ENCODE measurements at places on chromosomes 7 and 10. TPM values are rescaled to one million over a fixed set of nuclear protein-coding genes. Genes with fewer than 3 reads are reported as not detected.

GIMAP6 gene
- not detected for total RNA-seq

H2BK1 gene
- not detected for total RNA-seq

DNA sequence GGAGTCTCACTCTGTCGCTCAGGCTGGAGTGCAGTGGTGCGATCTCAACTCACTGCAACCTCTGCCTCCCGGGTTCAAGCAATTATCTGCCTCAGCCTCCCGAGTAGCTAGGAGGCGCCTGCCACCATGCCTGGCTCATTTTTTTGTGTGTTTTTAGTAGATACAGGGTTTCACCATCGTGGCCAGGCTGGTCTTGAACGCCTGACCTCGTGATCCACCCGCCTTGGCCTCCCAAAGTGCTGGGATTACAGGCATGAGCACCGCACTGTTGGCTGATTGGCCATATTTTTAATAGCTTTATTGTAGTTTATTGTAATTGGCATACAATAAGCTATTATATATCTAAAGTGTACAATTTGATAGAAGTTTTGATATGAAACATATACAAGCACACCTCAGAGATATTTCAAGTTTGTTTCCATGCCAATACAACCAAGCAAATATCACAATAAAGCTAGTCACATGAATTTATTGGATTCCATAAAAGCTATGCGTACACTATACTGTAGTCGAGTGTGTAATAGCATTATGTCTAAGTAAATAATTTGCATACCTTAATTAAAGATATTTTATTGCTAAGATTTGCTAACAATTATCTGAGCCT is 5.6 kb downstream of the PLEKHS1 start:
- no peak for DNase-seq

DNA sequence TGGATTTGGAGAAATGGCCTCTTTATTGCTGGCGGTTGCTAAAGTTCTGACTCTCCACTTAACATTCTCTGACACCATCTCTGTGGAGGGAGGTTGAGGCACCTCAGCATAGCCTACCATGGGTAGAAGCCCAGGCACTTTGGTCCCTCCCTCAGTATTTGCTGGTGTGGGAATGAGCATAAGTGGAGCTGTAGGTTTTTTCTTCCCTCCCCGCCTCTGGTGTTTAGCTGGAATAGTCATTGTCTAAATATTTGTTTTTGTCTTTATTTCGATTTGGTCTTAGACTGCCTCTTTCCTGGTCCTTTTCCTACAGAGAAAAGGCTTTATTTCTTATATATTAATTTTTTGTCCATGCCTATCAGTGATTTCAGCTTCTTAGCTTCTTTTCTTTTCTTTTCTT is 203.4 kb upstream of the AGR3 start:
- DNase-seq = no peak

DNA sequence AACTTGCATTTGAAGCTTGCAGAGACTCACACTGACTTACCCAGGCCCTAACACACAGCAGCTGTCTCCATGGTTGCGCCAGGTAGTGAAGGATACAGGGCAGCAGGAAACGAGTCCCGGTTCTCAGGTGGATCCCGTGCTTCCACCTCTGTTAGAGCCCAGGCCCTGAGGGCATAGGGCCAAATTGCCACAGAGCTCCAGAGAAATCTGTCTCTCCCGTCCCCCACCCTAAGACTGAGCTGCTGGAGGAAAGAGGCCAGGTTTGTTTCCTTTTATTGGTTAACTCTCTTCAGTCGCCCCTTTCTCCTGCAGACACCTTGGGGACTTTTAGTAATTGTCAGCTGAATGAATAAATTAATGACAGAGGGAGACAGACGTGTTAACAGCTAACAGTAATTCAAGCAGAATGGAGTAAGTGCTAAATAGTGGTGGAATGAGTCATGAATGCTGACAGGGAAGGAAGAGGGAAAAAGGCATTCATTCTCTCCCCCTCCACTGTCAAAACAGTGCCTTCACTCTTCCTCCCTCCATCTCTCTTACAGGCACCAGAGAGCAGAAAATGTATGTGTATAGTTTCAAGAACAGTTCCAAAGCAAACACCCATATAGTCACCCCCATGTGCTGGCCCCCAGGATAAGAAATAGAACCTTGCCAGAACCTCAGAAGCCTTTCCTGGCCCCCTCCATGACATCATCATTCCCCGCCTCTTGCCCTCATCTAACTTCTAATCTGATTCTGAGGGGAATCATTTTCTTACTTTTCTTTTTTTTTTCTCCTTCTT is 16.8 kb upstream of the DLG5 start:
- peak; percentile 44 for DNase-seq

GRCh38 chr10:12287772-12288171 is 61.6 kb upstream of the CAMK1D start:
- no peak for DNase-seq

DNA sequence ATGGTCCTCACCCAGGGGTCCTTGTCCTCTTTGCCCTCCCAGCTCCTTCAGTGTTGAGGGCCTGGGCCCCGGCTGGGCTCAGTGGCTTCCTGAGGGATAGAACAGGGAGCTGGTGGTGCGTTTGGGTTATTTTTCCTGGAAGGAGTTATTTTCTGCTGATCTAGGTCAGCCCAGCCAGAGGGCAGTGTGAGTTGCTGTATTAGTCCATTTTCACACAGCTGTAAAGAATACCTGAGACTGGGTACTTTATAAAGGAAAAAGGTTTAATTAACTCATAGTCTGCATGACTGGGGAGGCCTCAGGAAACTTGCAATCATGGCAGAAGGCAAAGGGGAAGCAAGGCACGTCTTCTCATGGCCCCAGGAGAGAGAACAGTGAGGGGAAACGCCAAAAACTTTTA is 122.4 kb upstream of the PCBD1 start:
- no peak for DNase-seq

GRCh38 chr10:97896756-97897358 is 47.2 kb downstream of the GOLGA7B start:
- DNase-seq = no peak

GRCh38 chr7:120462991-120463390 is 190.0 kb downstream of the KCND2 start:
- no peak for DNase-seq

Measured in SK-MEL-5 (cell line).